ENCODE measurements at places on chromosomes 16 and 17.

DNA sequence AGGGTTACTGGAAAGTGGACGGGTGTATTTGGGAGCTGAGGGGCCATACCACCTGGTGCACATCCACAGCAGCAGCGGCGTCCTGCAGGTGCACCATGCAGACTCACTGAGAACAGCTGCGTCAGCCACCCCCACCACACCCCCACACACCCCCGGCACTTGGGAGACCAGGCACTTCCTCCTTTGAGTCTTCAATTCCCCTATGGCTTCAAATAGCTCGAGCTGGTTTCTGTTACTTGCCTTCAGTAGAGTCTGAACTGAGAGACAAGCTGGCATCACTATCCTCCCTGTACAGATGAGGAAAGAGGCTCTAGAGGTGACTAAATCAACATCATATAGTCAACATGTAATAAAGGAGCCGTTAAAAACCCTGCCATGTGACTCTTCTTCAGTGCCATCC is 15.4 kb downstream of the CUEDC1 start:
- DNase-seq, result no peak

DNA sequence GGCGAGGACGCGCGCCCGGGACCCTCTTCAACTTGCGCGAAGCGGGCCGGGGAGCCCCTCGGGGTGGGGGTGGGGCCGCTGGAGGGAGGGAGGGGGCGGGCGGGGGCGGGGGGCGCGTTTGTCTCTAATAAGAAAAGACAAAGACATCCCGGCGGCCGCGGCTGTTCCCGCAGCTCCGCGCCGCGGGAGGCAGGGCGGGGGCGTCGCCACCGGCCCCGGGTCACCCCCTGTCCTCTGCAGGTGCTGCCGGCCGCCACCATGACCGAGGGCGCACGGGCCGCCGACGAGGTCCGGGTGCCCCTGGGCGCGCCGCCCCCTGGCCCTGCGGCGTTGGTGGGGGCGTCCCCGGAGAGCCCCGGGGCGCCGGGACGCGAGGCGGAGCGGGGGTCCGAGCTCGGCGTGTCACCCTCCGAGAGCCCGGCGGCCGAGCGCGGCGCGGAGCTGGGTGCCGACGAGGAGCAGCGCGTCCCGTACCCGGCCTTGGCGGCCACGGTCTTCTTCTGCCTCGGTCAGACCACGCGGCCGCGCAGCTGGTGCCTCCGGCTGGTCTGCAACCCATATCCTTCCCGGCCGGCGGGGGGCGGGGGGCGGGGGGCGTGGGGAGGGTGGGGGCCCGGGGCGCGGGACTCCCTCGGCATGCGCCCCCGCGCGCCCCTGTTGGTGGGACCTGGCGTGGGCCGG is 714 bp downstream of the CACNA1H start:
- DNase-seq, result no peak

DNA sequence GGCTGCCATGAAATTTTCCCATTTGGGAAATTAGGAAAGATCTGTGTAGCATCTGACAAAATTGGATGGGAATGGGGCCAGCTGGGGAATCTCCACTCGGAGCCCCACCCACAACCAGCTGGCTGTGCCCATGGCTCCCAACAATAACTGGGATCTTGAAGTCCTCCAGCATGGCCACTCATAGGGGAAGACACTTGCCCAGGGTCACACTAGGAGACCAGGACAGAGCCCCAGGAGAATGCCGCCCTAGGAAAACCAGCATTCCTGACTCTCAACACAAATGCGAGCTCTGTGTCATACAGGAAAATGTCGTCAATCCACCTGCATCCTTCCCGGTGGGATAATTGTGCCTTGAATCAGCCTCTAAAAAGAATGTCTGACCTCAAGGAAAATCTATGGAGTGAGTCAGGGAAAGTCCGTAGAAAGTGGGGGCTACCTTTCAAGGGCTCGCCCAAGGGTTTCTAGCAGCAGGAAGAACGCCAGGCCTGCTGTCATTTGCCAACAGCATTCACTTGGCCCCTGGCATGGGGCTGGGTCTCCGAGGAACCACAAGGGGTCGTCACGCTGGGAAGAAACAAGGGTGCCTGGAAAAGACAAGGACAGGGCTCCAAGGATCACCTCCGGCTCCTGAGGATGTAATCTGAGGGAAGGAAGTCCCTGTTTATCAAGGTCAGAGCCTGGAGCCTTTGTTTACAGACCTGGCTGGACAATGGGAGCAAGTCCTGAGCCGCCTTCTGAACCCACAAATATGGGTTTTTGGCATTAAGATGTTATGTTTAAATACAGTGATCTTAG is 15.9 kb downstream of the CDH5 start:
- no peak for DNase-seq

DNA sequence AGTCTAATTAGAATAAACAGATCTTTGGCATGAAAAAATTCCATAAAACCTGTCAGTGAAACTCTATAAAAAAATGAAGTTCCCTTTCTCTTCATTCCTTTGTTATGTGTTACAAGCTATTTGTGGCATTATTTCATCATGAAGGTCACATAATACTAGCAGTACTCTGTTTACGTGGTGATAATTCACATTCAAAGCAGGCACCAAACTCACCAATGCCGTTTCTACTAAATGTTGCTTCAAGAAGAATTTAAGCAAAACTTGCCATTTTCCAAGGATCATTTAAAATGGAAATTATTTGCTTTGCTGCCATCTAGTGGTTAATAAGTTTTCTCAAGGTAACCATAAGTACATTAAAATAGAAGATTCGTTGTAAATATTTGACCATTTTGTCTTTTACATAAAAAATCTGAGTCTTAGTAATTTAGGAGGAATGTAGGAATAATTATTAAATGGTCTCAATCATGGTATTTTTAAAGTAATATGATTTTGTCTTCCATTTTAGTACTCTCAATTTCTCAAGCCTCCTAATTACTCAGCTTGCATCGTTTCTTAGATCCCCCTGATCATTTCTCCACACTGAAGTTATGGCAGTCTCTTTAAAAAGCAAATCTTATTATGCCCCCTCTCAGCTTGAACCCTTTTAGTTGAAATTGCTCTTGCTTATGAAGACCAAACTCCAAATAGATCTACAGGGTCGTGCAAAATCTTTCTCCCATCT is 80.8 kb downstream of the OMG start:
- DNase-seq, result peak; percentile 55

- DNase-seq, result no peak
Observed at GRCh38 chr17:14950216-14950615, 314.9 kb downstream of the PMP22 start.

GRCh38 chr17:38815576-38816193 is 9.4 kb downstream of the CWC25 start:
- peak; percentile 43 for DNase-seq

DNA sequence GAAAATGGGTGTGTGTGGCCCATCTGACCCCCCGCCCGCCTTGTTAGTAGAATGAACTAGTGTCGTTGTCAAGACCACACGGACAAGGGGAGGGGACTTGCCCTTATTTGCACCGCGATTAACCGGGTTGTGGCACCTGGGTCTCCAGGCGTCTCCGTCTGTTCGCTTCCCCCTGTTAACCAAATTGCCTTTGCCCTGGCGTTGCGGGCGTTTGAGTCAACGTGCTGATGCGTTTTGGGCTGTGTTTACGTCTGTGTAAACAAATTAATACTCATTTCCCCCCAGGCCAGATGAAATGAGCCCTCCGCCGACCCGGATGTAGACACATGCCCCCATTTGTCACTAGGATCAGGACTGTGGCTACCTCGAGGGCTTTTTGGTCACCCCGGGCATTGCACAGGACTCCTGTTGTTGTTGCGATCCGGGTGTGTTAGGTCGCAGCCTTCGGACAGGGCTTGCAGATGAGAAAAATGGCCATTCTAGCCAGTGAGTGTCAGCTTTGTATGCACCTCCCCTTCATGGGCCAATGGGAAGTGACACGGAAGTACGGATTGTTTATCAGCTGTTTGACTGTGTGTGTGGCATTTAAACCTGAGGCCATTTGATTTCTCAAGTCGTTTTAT is 906 bp downstream of the RBL2 start:
- peak; percentile 79 for DNase-seq

GRCh38 chr16:75053791-75054555 is 55.1 kb downstream of the ZNRF1 start:
- no peak for DNase-seq

- no peak for DNase-seq
Observed at GRCh38 chr17:31269036-31269577, 27.9 kb downstream of the OMG start.
